GM23248 (cell line): ENCODE measurements at places on chromosomes 4 and X. TPM values are rescaled to one million over a fixed set of nuclear protein-coding genes. Genes with fewer than 3 reads are reported as not detected.

Gene HELT
- total RNA-seq: not detected in 2 replicates

Gene GAGE10
- not detected in 2 replicates for total RNA-seq

Gene CORIN
- total RNA-seq: 0.63 and 0.86 TPM in 2 replicates

Gene TFDP3
- not detected in 2 replicates for total RNA-seq

Gene MTNR1A
- not detected in 2 replicates for total RNA-seq

Gene AWAT2
- not detected in 2 replicates for total RNA-seq

Gene SCML2
- 0.38 and 2.1 TPM in 2 replicates for total RNA-seq

Gene PCSK1N
- 0.89 and 3.1 TPM in 2 replicates for total RNA-seq

Gene CLCN4
- 0.89 and 0.97 TPM in 2 replicates for total RNA-seq

Gene F8
- total RNA-seq: 1.6 and 4.1 TPM in 2 replicates

Gene MAGEE2
- not detected in 2 replicates for total RNA-seq

Gene GPRASP2
- 16.4 and 20.7 TPM in 2 replicates for total RNA-seq

Gene GLRA2
- total RNA-seq: 0.22 TPM in 1 of 2 replicates, not detected in the other

Gene CLDN34
- total RNA-seq: not detected in 2 replicates

Gene ZFP42
- not detected in 2 replicates for total RNA-seq

Gene PNMA5
- total RNA-seq: not detected in 2 replicates

Gene SYTL5
- total RNA-seq: not detected in 2 replicates

Gene ADGRA3
- 7.8 and 9.4 TPM in 2 replicates for total RNA-seq

Gene ZNF711
- total RNA-seq: 0.38 and 0.43 TPM in 2 replicates

Gene CSAG3
- not detected in 2 replicates for total RNA-seq

Gene ATP8A1
- 0.11 and 0.25 TPM in 2 replicates for total RNA-seq

Gene KLKB1
- not detected in 2 replicates for total RNA-seq

Gene LRIT3
- 0.11 TPM in 1 of 2 replicates, not detected in the other for total RNA-seq

Gene ITM2A
- not detected in 2 replicates for total RNA-seq
